ENCODE measurements at places on chromosomes 4 and X.

- no peak for DNase-seq
Observed at GRCh38 chr4:177573507-177573906, 131.3 kb upstream of the AGA start.

DNA sequence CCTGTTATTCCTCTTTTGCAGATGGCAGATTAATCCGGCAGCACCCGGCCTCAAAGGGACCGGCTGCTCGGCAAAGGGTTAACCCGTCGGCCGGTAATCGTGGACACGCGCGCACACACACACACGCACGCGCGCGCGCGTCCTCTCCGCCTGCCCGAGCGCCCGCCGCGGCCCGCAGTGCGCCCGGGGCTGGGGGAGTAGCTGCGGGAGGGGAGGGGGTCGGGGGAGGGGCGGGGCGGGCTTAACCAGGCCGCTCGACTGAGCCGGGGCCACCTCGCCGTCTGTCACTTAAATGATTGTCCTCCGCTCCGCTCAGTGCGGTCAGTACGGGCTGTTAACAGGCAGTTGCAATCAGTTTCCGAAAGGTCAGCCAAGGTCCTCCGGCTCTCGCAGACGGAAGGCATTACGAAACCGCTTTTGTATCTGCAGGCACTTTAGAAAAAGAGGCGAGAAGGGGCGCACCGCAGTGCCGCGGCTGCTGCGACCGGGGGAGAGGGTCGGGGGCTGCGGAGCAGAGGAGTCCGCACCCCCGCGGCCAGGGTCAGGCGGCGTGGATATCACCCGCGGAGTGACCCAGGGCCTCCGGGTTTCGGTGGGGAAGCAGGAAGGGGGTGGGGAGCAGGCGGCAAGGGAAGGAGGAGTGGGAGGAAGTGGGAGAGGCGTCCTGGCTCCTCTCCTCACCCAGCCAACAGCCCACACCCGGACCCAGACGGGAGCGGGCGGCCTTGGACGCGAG lies 57.3 kb upstream of the BCOR start:
- DNase-seq: no peak

GRCh38 chr4:90162566-90162965 lies 35.4 kb downstream of the CCSER1 start:
- no peak for DNase-seq

GRCh38 chr4:15488136-15488535 lies 18.5 kb downstream of the CC2D2A start:
- no peak for DNase-seq

- DNase-seq: no peak
Observed at GRCh38 chrX:40240844-40241243, 143.1 kb upstream of the BCOR start.

DNA sequence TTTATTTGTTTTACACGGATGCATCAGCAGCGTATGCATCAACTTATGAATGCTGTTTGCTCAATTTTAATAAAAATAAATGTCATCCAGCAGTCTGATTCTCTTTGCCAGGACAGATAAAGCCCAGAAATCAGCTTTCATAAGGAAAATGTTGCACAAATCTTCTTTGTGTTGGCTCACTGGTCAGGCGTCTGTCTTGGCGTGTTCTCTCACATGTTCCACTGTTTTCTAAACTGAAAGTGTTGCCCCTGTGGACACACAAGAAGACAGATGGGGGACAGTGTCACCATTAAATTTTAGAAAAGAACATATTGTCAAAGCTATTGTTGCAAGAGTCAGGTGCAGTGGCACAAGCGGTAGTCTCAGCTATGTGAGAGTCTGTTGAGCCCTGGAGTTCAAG lies 316.2 kb downstream of the CENPC start:
- no peak for DNase-seq

GRCh38 chr4:155608225-155608885 lies 58.3 kb upstream of the GUCY1A1 start:
- no peak for DNase-seq

DNA sequence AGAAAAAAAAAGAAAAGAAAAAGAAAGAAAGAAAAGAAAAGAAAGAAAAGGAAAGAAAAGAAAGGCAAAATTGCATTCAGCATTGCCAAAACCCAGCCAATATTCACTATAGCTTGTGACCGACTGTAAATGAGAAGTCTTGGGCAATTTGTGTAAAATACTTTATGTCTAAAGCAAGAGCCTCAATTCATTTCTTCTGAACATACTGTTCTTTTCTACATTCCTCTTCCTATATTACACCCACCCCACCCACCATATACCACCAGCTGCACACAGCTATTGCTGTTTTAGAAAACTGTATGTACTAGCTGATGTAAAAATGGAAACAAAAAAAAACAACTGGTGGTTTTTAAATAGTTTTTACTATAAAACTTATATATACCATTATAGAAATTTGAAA lies 156.9 kb upstream of the TTC29 start:
- DNase-seq: no peak

DNA sequence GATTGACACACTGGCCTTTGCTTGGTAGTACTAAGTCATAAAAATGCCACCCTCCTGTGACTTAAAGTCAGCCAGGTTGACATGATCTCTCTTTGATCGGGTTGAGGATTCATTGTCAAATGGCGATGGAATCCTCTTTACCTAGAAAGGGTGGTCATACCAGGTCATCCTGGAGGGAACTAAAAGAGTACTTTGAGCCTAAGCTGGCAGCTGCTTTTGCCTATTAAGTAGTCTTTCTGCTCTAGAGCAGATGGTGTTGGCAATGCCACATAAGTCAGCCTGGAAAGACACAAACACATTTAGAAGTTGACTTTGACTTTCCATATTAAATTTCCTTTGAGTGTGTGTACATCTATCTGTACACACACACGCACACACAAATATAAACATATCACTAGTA lies 39.2 kb upstream of the C4orf54 start:
- DNase-seq: no peak

DNA sequence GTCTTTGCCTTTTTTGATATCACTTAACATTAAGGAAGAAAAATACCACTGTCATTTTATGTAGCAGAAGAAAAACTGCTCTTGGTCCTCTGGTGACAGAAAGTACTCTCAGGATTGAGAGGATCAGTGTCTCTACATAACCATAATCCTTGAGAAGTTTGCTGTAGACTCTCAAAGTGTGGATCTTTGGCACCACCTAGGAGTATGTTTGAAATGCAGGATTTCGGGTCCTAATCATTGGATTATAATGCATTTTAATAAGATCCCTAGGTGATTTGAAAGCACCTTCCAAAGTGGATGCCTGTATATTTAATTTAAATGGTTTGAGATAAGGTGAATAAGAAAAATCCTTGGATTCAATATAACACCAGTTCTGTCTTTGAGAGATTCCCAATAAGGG lies 23.2 kb downstream of the MOB1B start:
- DNase-seq: no peak

GRCh38 chr4:139461022-139461628 lies 7.2 kb downstream of the RAB33B start:
- no peak for DNase-seq

DNA sequence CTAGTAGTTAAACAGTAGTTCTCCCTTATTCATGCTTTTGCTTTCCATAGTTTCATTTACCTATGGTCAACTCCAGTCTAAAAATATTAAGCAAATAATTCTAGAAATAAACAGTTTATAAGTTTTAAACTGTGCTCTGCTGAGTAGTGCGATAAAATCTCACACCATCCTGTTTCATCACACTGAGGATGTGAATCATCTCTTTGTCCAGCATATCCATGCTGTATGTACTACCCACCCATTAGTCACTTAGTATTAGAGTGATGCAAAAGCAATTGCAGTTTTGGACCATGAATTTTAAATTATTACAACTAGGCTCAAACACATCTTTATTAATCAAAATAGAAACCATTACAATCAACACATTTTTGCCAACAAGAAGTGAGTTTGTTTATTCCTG lies 187.4 kb downstream of the TEX13C start:
- DNase-seq: no peak

- no peak for DNase-seq
Observed at GRCh38 chr4:121800638-121800960, 524 bp upstream of the EXOSC9 start.

DNA sequence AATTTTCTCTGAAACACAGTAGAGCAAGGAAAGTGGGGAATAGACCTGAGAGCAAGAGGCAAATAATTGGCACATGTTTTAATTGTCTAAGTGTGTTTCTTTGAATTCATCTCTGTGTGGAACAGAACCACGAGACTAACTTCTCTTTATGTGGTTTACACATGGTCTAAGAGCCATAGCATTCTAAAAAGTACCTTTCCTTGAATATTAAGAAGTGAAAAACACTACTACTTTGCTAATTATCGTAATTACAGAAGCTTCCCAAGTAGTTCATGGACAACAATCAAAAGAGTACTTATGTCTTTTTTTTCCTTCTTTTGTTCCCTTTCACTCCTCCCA lies 2.9 kb upstream of the CYBB start:
- no peak for DNase-seq

DNA sequence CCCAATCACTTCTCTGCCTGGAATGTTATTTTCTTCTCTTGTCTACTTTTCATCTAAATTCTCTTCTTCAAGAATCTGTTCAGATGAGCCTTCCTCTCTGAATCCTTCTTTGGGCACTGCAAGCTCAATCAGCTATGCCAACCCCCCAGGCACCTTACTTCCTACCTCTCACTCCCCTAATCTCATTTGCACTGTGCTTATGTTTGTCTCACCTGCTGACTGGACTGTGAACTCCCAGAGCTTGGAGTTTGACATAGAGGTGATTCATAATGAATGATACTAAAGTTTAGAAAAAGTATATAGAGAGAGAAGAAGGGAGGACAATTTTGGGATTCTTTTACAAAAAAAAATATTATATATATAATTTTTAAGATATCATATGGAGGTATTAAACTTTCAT lies 36.3 kb downstream of the ANXA10 start:
- no peak for DNase-seq

GRCh38 chr4:57854748-57855147 lies 744.6 kb upstream of the IGFBP7 start:
- DNase-seq: no peak

GRCh38 chr4:26058537-26058936 lies 144.5 kb downstream of the SMIM20 start:
- no peak for DNase-seq

- DNase-seq: peak; percentile 44
Observed at GRCh38 chr4:6177587-6178197, 22.7 kb downstream of the JAKMIP1 start.

GRCh38 chr4:83751336-83751949 lies 215.5 kb downstream of the GPAT3 start:
- DNase-seq: no peak

- DNase-seq: no peak
Observed at GRCh38 chr4:6268650-6269615, 717 bp upstream of the WFS1 start.

- no peak for DNase-seq
Observed at GRCh38 chr4:72546456-72546855, 22.6 kb downstream of the ADAMTS3 start.

GRCh38 chr4:153467897-153468262 lies 1.7 kb downstream of the TMEM131L start:
- peak; percentile 30 for DNase-seq

DNA sequence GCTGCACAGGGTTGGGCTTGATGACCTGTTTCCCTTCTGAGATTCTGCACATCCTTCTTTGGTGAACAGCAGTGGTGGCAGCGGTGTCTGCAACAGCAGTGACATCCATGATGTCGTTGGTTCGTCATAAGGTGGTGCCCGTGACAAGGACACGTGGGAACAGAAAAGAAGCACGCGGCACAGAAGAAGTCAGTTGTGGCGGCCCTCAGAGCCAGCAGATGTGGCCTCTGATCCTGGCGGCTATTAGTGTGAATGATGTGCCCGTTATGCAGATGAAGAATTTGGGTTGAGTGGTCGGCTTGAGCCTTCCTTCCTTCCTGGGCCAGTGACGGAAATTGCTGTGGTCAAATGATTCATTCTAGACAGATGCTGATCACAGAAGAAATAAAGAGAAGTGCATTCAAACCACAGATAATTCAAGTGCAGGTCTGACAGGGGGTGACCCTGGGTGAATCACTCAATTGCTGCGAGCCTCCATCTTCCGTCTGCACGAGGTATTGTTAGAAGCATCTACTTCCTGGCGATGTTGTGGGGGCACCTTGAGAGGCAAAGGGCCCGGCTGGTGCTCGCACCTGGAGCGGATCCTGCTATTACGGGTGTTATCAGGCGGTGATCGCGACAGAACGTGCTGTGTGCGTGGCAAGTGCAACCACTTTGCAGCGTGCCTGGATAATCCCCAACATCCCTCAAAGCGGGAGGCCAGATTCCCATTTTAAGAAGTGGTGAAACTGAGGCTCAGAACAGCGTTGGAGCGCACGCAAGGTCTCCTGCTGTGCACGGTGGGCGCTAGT lies 215.2 kb upstream of the PSAPL1 start:
- DNase-seq: peak; percentile 52

- no peak for DNase-seq
Observed at GRCh38 chrX:110374559-110374958, 15.9 kb downstream of the RTL9 start.

GRCh38 chr4:148693913-148694649 lies 251.9 kb upstream of the NR3C2 start:
- no peak for DNase-seq

DNA sequence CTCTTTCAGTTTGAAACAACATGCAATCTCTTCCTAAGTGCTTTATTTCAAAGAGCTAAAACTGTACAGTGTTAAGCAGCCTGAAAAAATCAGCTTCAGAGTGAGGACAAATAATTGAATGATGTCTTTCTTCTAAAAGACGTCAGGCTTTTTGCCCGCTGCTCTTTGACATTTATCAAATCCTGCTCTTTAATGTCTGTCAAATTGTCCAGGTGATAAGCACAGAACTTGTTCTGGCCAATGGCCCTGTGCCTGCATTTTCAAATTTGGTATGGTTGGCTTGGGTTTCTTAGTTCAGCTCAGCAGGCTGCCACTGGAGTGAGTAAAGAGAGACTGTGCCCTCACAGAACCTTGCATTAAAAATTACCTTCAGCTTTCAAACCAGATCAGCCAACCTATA lies 712.9 kb upstream of the LCORL start:
- no peak for DNase-seq

GRCh38 chrX:42443267-42443666 lies 334.7 kb downstream of the PPP1R2C start:
- no peak for DNase-seq

DNA sequence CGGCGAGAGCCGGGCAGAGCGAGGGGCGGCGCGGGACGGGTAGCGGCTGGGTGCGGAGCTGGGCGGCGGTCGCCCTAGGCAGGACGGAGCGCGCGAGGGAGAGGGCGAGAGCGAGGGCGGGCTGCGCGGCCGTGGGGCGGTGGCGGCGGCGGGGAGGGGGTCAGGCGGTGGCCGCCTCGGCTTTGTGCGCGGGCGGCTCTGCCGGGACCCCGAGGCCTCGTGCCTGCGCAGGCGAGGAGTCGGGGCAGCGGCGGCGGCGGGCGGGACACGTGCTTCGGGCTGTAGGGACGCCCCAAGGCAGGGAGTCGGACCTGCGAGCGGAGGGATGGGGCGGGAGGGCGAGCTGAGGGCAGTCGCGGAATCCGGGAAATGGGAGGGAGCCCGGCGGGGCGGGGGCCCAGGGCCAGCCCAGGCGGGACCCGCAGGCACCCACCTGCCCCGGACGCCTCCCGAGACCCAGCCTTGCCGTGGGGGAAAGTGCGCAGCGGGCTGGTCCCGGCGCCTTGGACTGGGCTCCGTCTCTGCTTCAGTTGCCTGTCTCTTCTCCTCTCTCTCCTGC lies 465 bp downstream of the BMPR1B start:
- DNase-seq: no peak

- DNase-seq: no peak
Observed at GRCh38 chrX:45769761-45770582, 569.3 kb upstream of the DIPK2B start.

- DNase-seq: no peak
Observed at GRCh38 chr4:123380728-123381716, 15.6 kb upstream of the SPRY1 start.
